ENCODE measurements at places on chromosomes 4 and X. TPM values are rescaled to one million over a fixed set of nuclear protein-coding genes. Genes with fewer than 3 reads are reported as not detected.

- H3K36me3 ChIP-seq = no peaks in the 10 kb centered on the region
- no peaks in the 10 kb centered on the region for H3K27me3 ChIP-seq
- no peak for DNase-seq
- no peak overlapping the region for H3K27ac ChIP-seq
Observed at GRCh38 chr4:165604181-165604580, 225.4 kb downstream of the CPE start.

DNA sequence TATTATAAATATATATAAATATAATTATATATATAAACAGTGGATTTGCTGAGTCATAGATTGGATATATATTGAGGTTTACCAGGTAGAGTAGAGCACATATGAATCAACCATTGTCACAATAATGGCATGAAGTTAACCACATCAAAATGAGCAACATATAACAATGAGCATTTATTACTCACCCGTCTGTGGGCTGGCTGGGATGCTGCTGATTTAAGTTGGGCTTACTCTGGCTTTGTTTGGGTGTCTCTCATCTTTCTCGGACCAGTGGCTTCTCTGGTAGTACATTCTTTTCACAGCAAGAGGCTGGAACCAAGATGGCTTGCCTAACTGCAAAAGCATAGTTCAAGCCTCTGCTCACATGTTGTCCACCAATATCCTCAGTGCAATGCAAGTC, 111.7 kb upstream of the TAPT1 start:
- DNase-seq = no peak
- H3K36me3 ChIP-seq = no peaks in the 10 kb centered on the region
- H3K27me3 ChIP-seq = no peaks in the 10 kb centered on the region
- H3K4me1 ChIP-seq = no peaks in the 10 kb centered on the region

DNA sequence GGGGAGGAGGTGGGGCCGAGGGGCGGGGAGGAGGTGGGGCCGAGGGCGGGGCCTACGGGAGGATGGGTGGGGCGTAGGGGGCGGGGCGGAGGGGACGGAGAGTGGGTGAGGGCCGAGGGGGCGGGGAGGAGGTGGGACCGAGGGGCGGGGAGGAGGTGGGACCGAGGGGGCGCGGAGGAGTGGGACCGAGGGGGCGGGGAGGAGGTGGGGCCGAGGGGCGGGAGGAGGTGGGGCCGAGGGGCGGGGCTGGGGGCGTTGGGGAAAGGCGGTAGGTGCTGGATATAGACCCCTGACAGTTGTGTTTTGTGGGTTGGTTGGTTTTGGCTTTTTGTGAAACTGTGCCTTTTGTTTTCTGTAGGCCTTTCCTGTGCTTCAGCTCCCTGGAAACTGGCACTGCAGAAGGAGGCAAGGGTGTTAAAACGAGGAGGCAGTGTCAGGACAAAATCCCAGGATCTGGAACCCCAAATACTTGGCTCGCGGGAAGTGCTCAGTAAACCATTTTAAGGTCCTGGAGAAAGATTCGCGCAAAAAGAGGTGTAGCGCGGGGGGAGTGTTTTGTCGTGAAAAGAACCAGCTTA, 580 bp upstream of the MMGT1 start:
- H3K27me3 ChIP-seq = no peaks in the 10 kb centered on the region
- H3K4me3 ChIP-seq = no peak overlapping the region
- no peaks in the 10 kb centered on the region for H3K36me3 ChIP-seq
- DNase-seq = peak; percentile 2
- H3K4me1 ChIP-seq = peaks cover 15% of the 10 kb centered on the region
- H3K27ac ChIP-seq = no peak overlapping the region

DNA sequence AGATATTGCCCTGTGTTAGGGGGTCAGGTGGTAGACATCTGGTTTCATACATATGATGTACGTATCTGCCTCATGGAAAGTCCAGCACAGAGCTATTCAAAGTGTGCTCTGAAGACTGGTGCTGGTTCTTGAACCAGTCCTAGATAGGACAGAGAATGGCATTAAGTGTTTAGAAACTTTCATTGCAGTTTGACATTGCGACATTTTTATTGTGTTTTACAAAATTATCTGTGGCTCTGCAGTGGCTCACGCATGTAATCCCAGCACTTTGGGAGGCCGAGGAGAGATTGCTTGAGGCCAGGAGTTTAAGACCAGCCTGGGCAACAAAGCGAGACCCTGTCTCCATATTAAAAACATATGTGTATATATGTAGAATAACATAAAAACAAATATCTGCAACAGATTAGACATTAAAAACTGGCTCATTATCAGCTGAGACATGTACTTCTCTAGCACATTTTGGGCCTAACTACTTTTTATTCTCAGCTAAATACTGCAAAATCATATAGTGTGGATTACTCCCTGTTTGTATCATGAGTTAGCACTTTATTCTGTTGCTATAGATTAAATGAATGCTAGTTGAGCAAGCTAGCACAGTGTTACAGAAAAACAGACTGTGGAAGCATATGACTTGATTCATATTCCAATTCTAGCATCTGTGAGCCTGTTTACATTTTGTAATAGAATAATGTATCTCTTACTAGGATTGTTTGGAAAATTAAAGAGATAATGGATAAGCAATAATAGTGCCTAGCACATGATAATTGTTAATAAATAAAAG, 57.1 kb downstream of the USP9X start:
- no peak overlapping the region for H3K4me3 ChIP-seq
- no peaks in the 10 kb centered on the region for H3K36me3 ChIP-seq

GRCh38 chr4:87345139-87345538, 22.5 kb upstream of the HSD17B13 start:
- H3K27me3 ChIP-seq = no peaks in the 10 kb centered on the region
- peaks cover 8% of the 10 kb centered on the region for H3K36me3 ChIP-seq
- no peak for DNase-seq
- no peak overlapping the region for H3K27ac ChIP-seq
- H3K4me3 ChIP-seq = no peak overlapping the region

- H3K36me3 ChIP-seq = no peaks in the 10 kb centered on the region
- H3K4me1 ChIP-seq = no peaks in the 10 kb centered on the region
- H3K4me3 ChIP-seq = no peak overlapping the region
- H3K27me3 ChIP-seq = no peaks in the 10 kb centered on the region
- DNase-seq = no peak
- no peak overlapping the region for H3K27ac ChIP-seq
Observed at GRCh38 chr4:163988865-163989264, 494.4 kb downstream of the TMA16 start.

GRCh38 chr4:62135565-62136156, 935.5 kb downstream of the ADGRL3 start:
- H3K36me3 ChIP-seq = no peaks in the 10 kb centered on the region
- no peaks in the 10 kb centered on the region for H3K27me3 ChIP-seq
- H3K27ac ChIP-seq = no peak overlapping the region
- DNase-seq = no peak
- H3K4me3 ChIP-seq = no peak overlapping the region

DNA sequence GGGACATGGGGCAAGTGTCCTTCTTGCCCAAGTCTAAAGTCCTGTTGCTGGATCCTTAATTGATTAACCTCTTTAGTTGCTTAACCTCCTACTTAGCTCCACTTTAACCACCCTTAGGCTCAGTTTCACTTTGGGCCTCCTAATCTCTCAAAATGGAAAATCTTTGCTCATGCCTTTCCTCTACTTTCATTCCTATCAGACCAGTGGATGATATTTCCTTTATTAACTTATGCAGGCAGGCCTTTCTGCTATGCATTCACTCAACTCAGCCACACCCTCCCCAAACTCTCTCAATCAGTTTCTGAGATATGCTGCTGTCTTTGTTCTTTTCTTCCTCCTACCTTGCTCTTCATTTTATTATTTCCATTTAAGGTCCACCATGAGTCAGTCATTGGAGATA, 14.4 kb upstream of the ARSJ start:
- DNase-seq = no peak
- H3K27ac ChIP-seq = no peak overlapping the region
- H3K4me3 ChIP-seq = no peak overlapping the region
- H3K36me3 ChIP-seq = no peaks in the 10 kb centered on the region

The KLHL34 gene
- total RNA-seq = not detected

The SCML2 gene
- total RNA-seq = 7.6 TPM

The TEX13A gene
- not detected for total RNA-seq

The H2BW2 gene
- total RNA-seq = not detected
